Uterus (tissue), 4 donors: ENCODE measurements at places on chromosomes 6 and 20. TPM values are rescaled to one million over a fixed set of nuclear protein-coding genes. Genes with fewer than 3 reads are reported as not detected.

DNA sequence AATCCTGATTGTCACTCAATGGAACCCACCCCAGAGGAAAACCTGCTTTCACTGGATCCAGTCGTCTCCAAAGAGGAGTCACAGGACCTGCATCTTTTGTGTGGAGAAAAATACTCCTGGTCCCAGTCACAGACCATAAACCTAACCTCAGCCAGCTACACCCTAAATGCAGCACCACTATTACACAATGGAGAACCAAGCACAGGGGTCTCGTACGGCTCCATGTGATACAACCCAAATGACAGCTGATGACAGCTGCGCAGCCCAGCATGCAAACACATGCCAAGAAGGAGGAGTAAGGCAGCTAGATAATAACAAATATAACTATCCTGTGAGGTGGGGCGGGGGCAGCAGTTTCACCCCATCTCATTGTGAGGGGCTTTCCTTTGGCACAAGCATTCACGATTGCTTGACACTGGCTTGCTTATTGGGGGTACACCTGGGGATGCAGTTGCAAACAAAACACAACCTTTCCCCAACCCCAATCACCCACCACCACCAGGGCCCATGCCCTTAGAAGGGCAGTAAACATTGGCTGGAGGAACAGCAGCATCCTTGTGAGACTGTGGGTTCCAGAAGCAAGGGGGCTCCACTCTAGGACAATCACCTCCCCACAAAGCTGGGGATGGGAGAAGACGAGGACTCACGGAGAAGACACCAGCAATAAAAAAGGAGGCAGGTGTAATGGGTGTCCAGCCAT is 51.5 kb downstream of the TRERF1 start:
- no peak for DNase-seq

DNA sequence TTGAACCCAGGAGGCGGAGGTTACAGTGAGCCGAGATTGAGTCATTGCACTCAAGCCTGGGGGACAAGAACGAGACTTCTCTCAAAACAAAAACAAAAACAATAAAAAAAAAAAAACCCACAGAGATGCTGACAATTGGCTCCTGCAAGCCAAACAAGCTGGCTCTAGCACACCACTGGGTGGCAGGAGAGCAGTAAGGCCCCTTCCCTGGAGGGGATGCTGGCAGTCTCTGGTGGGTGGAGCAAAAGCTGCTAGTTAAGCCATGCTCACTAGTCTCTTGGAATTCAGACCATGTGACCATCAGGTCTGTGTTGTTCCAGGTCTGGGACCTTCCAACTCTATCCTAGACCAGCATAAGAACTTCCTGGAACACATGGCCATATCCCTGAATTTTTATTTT is 18.9 kb upstream of the DSN1 start:
- DNase-seq, result peak; percentile 42

- DNase-seq, result no peak
Measured at GRCh38 chr6:72620871-72621290, 983 bp upstream of the KCNQ5 start.

The C6orf141 gene
- total RNA-seq, result 4.2 TPM

The GPR63 gene
- 5.5 TPM for total RNA-seq

The CBFA2T2 gene
- 13.6 TPM for total RNA-seq

GRCh38 chr20:25160897-25161296 is 34.6 kb upstream of the ENTPD6 start:
- DNase-seq, result no peak

DNA sequence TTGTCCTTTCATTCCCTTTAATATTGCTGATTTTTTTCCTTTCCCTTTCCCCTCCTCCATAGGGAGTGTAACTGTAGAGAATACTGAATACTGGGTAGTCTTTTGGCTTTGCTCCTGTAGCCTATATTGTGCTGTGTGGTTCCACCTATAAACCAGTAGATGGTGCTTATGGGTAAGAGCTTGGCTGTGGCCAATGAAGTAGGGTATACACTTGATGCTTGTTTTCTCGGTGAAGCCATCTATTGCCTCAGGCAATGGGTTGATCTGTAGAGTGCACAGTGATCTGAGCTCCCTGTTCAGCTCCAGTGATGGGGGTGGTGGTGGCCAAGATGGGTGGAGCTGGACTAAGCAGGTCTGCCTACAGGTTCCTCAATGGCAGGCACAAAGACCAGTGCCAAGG is 203.3 kb upstream of the IMPG1 start:
- no peak for DNase-seq

DNA sequence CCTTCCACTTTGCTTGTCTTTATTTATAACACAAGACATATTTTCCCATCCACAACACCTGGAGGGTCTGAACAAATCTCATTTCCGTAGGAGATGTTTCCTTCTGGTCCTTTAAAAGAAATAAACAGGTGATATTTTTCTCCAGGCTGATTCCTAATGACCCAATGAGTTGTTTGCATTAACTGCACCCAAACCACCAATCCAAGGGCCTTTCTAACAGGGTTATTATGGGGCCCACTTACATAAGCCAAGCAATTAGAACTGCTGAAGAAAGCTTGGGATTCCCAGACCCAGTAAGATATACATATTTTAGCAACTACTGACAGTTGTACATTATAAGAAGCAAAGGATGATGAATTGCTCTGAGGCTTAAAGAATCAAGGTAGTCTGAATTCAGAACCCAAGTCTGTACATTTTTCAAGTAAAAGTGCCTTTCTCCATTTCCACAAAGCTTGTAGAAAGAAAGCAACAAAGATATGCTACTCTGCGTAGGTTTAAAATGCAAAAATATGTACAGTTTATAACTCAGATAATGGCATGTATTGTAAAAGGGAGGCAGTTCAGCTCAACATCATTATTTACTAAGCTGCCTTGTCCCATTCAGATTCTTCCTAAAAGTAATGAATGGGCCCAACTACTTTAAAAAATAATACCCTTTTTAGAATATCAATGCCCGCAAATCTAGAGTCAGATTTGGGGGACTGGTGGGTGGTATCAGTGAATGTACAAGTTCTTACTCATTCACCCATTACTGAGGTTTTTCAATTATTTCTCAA is 120.0 kb downstream of the DST start:
- no peak for DNase-seq

DNA sequence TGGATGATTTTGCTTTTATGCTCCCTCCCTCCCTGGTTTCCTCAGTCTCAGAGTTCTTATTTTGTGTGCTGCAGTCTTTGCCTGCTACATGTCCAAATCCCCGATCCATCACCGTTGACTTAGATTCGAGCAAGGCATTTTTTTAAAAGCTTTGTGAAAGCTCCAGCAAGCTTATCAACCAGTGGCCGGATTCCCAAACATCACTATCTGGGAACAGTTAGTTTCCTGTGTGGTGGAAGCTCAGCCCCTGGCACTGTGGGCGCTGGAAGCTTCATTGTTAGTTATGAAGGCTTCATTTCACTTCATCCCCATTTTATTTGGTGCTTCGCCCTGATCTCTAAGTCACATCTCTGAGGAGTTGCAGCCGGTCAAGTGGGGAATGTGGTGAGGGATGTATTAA is 44.7 kb downstream of the DEK start:
- DNase-seq, result no peak

The SERINC3 gene
- 54.4 TPM for total RNA-seq

The DUSP15 gene
- 8.8 TPM for total RNA-seq

The BMP2 gene
- 6.9 TPM for total RNA-seq

The RBPJL gene
- not detected for total RNA-seq

DNA sequence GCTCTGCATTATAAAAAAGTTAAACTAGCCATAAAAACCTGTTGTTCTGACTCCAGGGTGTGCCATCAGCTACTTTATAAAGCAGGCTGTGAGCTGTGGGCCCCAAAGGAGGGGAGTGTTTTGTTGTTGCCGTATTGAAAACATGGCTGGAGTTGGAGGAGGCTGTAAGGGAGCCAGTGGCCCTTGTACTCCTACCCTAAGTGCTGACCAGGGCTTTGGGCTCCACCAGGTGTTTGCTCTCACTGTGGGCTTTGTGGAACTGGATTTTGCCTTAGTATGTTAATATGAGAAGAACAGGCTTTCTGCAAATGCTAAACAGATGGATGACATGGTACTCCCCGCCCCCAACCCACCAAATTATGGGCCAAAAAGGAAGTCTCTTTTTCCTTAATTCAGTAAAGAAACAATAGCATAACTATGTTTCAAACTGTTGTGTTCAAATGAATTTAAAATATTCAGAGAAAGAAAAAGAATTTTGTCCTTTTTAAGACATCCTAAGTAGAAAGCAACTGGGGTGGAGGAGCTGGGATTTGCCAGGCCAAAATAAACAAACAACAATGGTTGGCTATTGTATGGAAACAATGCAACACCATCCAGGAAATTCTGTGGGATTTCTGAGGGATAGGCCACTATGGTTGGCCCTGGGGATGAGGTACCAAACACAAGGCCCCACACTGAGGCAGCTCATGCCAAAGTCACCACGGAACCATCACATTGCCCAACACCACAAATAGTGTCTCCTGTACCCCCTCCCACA is 63.3 kb downstream of the PLCG1 start:
- DNase-seq, result no peak

The UTRN gene
- total RNA-seq, result 336 TPM

- no peak for DNase-seq
Measured at GRCh38 chr6:119215309-119215708, 134.3 kb downstream of the MAN1A1 start.

GRCh38 chr6:106253731-106254130 is 71.8 kb downstream of the ATG5 start:
- no peak for DNase-seq

DNA sequence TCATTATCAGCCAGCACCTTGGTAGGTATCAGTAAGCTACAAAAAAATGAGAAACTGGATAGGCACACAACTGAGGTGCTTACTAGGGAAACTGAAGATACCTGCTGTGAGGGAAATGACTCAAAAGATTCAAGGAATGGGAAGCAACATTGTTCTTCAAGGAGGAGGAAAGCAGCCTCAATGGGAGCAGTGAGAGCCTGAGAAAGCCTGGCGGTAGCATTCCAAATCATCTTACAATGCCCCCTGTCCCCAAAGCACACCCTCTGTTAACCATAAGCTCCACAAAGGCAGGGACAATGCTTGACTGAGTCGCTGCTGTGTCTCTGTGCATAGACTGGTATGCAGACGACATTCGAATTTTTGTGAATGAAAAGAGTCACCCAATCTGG is 10.6 kb downstream of the PKHD1 start:
- DNase-seq, result no peak

The ZNF831 gene
- total RNA-seq, result 0.59 TPM

The ETV7 gene
- not detected for total RNA-seq

DNA sequence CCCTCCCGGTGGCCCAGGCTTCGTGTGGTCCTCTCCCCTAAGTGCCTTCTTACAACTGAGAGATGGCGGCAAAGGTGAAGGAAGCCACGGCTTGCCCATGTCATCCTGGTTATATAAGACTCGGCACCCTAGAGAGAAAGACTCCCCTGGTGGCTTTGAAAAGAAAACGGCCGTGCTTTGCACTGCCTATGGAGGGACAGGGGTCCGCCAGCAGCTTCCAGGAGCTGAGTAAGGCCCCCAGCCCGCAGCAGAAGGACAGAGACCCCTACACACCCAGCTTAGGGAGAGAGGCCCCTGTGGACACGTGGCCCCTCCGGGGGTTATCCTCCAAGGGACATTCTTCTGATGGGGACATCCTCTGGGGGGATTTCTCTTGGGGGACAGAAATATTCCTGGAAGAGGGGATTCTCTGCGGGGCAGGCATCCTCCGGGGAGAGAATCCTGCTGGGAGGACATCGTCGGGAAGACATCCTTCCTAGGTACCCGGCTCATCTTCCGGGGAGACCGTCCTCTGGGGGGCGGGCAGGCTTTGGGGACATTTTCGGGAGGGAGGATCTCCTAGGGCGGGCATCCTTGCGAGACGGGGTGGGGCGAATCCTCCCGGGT is 511 bp upstream of the OGFR start:
- no peak for DNase-seq

The DEFB124 gene
- total RNA-seq, result not detected

The JPH2 gene
- total RNA-seq, result 50.5 TPM

DNA sequence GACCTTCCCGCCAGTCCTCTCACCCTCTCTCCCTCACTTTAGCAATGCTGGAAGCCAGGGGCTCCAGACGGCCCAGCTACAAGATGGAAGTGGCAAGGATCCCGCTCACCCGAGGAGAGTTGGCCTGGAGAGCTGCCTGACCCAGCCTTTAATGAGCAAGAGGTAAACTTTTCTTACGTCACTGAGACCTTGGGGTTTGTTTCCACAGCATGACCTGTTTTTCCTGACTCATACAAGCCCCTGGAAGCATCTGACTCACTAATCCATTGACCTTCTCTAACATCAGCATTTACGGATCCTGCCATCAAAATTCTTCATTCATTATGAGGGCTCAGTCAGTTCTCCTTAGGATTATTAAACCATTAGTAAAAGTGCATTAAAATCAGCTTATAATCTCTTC is 120.4 kb downstream of the MYLK4 start:
- no peak for DNase-seq

DNA sequence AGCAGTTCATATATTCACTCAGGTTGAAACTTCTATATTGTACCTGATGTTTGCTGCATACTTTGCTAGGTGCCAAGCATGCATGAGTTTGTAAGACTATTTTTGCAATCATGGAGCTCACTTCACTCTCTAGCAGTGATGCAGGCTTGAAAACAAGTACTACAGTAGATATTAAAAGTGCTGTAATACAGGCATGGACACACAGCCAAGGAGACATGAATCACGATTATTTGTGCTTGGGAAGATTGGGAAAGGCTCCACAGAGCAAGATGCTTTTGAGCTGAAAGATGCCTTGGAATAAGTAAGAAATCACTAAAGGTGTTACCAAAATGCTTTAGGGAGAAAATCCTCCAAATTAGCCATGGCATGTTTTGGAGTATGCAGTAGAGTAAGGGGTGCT is 427.4 kb downstream of the UTRN start:
- DNase-seq, result no peak

The CTSZ gene
- total RNA-seq, result 160 TPM

The USP49 gene
- total RNA-seq, result 6.5 TPM

DNA sequence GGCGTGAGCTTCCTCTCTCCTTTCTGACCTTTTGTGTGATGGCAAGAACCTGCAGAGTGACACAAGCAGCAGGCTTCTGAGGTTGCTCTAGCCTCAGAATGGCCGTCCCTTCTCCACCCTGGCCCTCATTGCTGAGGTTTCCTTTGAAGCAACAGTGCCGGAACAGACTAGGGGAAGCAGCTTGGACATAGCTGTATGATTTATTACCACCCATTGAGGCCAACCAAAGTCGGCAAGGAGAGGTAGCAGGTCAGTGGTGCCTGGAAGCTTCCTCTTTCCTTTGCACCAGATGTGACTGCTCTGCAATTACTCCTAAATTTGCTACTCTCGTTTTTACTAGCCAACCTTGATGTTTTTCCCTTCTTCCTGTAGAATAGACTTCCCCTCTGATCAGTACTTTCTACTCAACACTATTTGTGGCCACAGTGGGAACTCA is 31.4 kb downstream of the PTPN1 start:
- DNase-seq, result no peak

DNA sequence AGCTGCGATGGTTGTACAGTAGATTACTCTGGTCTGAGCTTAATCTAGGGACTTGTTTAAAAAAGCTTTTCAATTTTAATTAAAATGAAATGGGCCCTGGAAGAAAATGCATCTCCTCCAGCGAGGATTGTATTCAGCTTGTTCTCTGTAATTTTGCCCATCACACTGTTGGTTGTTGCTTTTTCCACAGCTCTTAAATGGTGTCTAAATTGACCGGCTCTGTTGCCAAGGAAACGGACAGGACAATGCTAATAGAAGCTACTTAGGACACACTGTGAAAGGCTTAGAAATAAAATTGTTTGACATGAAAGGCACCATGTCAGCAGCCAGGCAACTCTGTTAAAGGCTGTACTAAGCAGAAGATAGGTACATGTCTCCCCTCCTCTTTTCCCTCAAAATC is 116.7 kb upstream of the NRSN1 start:
- DNase-seq, result no peak

The TDRD6 gene
- total RNA-seq, result 0.26 TPM
